ENCODE measurements at places on chromosomes 12 and 14. TPM values are rescaled to one million over a fixed set of nuclear protein-coding genes. Genes with fewer than 3 reads are reported as not detected.

DNA sequence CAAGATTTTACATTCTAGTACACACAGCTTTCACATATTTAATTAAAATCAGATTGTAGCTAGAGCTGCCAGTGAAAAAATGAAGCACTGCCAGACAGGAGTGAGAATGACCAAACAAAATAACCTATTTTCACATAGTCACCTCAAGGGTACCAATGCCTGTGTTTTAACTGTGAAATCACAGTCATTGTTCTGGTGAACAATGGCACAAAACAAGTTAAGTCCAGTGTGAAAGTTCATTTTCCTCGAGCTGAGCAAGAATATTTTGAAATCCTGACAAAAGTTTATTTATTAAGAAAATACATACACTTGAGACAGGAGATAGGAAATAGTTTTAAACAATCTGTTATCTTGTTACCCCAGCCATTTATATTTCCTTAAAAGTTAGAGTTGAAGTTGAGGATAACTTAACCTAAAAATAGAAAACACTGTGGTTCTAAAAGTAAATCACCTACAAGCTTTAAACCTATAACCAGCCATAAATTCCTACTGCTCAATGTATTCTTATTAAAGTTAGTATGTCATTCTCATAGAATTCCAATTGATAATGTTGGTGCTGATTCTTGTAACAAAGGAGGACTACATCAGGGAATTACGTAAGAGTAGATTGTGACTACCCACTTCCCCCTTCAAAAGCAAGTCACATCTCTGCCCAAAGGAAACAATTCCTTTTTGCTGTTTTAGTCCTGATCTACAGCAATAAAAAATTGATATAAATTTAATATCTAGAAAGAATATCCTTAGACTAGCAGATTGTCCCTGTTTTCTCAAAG is 15.9 kb downstream of the DENND5B start:
- DNase-seq, result no peak

DNA sequence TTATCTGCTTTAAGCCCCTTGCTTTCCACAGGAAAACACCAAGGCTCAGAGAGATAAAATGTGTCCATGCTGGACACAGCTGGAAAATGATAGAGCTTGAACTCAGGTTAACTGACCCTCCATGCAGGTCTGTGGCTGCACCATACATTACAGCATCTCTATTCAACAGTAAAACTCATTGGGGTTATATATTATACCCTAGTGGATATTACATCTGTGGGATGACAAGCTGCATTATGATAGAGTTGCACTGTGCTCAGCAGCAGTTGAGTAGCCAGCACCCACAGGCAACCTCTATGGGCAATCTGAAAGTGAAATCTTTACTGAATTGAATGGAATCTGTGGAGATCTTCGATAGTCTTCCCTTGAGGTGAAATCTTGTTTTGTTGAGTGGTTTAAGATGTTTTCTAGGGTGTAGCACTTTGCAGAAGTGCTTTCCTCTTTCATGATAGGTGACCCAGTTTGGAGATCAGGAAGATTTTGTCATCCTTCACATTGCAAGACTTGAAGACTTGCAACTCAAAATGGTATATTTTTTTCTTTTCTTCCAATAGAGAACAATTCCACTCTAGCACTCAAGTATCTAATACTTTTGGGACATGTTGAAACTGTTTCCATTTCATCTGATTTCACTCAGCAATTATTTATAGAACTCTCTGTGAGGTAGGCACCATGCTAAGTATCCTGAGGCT is 389.2 kb downstream of the RAD51B start:
- DNase-seq, result no peak

DNA sequence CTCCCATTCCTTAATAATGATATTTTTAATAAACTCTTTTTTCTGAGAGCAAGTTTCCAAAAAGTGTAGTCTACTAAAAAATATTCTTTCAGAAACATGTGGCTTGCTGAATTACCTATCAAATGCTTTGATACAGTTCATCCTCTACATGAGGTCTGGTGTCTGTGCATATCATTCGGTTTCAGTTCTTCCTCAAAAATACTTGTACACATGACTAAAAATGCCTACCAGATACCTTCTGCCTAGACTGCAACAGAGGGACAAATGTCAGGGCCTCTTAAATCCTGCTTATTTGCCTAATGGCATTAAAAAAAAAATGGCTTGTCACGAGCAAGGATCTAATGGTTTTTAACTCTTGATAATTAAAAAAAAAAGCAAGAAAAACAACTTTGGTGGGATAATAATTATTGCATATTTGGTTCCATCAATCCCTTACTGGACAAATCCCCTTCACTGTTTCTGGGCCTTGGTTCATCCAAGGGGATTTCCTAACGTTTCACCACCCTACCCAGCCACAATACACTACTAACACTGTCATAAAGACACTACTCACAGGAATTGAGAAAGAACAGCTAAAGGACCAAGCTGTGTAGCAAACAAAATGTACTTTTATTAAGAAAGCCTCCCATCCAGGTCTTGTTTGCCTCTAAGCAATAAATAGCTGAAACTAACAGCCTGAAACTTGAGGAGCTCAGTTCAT is 45.7 kb downstream of the PARP11 start:
- no peak for DNase-seq

GRCh38 chr14:92486881-92487280 is 26.7 kb upstream of the RIN3 start:
- no peak for DNase-seq

Gene SPIC
- not detected for total RNA-seq

Gene HOXC5
- 0.20 TPM for total RNA-seq
